Lower leg skin (tissue), 4 donors: ENCODE measurements at places on chromosomes 2 and 18. TPM values are rescaled to one million over a fixed set of nuclear protein-coding genes. Genes with fewer than 3 reads are reported as not detected.

Gene GALNT13
- total RNA-seq: 0.89 TPM

DNA sequence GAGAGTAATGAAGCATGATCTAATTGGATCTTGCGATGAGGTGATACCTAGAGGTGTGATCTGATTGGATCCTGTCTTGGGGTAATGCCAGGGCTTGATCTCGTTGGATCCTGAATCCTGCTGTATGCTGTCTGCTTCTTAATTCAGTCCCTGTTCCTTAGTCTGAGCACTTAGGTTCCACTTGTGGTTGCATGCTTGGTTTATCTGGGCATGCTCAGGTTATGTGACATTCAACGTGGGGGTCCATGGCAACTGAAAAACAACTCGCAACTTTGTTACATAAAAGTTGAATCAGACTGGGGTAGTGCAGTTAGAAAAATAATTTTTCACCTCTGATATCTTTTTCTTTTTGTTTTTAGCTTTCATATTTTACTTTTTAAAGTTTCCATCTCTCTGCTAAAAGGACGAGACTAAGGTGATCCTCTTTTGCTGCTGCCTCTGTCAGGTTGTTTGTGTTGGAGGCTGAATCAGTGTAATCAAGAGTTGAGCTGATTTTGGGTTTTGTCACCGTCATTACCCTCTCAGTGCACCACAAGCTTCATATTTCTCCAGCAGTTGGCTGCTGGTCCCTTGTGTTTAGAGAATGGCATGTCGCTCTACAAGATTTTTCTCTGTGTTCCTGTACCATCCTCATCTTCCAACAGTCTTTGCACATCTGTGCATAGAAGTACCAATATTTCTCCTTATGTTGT, 67.9 kb downstream of the NCOA1 start:
- no peak for DNase-seq

- no peak for DNase-seq
These were observed 281.8 kb downstream of the NBAS start for GRCh38 chr2:15279201-15279876.

GRCh38 chr2:186126181-186126580, 359.9 kb upstream of the ZC3H15 start:
- no peak for DNase-seq

GRCh38 chr2:205684871-205685313, 2.6 kb downstream of the NRP2 start:
- DNase-seq: no peak
